ENCODE measurements at places on chromosomes 4 and X. TPM values are rescaled to one million over a fixed set of nuclear protein-coding genes. Genes with fewer than 3 reads are reported as not detected.

DNA sequence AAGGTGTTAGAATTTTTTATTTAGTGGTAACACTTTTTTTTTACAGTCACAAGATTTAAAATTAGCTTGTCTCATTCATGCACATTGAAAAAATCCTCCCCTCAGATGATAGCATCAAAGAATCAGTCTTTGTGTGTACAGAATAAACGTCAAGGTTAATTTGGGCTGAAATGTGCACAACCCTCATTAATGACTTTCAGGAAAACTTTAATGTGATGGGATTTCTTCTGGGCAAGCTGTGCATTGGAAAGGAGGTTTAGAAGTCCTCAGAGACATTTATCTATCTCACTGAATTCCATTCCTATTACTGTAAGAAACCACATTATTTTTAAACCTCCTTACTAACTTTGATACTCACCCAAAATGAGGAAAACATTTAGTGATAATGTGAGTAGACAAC is 88.2 kb upstream of the TECRL start:
- no peak for DNase-seq

- peak; percentile 66 for DNase-seq
Measured at GRCh38 chr4:142126890-142127497, 490.6 kb downstream of the IL15 start.

DNA sequence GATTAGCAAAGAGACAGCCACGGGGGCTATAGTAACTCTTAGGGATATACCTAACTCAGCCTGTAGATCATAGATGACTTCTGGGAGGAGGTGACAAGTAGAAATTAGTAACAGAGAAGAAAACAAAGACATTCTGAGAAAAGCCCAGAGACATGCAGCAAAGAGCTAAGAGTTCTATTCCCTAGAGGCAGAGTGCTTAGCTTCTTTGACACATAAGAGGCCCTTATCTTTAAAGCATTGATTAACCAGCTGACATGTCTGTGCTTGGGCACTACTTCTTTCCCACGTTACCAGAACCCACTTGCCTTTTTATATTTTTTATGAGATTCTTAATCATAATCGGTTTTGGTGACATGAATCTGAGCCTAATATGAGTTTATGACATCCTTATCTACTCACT is 179.5 kb downstream of the GABRB1 start:
- no peak for DNase-seq

DNA sequence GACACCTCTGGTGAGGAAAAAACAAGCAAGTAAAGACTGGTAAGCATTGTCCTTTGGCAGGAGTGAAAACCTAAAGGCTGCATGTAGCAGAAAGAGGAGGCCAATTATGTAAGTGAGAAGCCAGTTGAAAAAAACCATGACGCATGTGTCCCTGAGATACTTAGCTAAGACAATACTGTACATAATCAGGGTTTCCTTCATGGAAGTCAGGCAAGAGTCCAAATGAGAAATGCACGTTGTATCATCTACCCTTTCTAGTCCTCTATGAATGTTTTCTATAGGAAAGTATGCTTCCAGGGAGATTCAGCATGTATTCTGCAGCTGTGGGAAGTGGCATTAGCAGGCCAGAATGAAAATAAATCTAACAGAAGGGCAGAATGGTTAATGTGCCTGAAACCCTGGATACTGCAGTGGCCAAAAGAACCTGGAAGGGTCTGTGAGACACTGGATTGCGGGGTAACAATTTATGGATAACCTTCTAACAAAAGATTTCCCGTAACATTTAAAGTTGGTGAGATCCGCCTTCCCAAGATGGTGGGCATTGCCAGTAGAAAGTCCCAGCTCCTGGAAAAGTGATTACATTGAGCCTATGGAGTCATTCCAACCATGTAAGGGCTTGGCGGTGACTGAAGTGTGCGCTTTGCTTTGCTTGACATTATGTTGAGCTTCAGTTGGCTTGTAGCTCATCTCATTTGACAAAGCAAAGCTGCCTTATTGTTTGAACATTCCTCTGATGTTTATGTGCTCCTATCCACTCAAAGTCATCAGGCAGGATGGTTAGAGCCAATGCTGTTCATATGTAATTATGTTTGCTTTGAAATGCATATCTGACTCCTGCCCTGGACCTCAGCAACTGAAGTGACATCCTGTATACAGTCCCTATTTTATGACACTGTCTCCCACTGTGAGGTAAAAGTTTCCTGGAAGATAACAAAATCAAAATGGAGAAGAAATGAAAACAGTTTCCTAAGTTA is 200.4 kb downstream of the ARHGAP24 start:
- no peak for DNase-seq

DNA sequence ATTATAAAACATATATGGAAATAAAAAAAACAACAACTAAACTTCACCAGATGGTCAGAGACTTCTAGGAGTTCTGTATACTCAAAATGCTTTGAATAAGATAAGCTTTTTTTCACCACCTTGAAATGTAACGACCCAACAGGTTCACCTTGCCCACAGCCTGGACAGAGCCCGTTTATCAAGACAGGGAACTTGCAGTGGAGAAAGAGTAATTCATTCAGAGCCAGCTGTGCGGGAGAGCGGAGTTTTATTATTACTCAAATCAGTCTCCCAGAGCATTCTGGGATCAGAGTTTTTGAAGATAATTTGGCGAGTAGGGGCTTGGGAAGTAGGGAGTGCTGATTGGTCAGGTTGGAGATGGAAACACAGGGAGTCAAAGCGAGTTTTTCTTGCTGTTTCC is 38.5 kb downstream of the AGA start:
- no peak for DNase-seq

DNA sequence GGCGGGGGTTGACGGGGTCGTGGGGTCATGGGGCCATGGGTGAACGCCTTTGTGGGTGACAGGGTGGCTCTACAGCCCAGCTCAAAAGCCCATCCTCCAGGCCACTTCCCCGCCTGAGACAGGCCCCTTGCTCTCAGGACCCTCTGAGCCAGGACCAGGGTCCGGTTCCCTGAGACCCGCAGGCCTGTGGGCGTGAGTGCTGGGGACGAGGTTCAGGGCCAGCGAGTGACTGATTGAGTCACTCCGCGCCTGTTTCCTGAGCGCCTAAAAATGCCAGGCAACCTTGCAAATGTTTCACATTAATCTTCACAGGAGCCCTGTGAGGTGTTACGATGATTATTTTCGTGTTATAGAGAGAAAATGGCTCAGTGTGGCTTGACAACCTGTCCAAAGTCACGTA is 97.8 kb downstream of the ZNF674 start:
- peak; percentile 8 for DNase-seq

Gene FBXO8
- 30.6 TPM for total RNA-seq

- DNase-seq, result no peak
Measured at GRCh38 chr4:8063974-8064563, 94.5 kb downstream of the ABLIM2 start.

DNA sequence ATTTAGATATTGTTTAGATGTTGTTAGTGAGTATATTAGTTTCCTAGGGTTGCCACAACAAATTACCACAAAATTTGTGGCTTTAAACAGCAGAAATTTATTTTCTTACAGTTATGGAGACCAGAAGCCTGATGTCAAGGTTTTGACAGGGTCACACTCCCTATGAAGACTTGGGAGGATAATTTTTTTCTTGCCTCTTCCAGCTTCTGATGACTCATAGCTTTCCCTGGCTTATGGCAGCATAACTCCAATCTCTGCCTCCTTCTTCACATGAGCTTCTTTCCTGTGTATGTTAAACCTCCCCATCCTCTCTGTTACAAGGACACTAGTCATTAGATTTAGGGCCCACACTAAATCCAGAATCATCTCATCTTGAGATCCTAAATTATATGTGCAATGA is 20.9 kb upstream of the RAB40A start:
- peak; percentile 26 for DNase-seq

Gene ARMCX1
- not detected for total RNA-seq

DNA sequence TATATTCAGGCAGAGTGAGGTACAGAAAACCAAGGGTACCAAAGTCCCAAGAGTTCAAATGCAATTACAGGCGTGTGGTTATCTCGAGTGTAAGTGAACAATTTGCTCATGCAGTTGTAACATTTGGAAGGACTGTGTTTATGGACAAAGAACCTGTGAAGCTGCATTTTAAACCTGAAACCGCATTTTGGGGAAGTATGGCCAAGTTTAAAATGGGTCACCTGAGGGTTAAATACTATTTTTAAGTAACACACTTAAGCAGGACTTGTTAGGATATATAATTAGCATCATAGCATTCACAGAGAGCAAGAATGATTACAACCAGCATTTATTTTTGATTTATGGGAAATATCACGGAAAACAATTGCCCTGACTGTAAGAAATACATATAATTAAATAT is 79.1 kb upstream of the LCORL start:
- DNase-seq, result no peak

- peak; percentile 11 for DNase-seq
Measured at GRCh38 chr4:186104114-186104889, at the start of gene FAM149A. Gene FAM149A (plus strand): TSS chr4:186104704.

Gene SORCS2
- not detected for total RNA-seq

- no peak for DNase-seq
Measured at GRCh38 chr4:160044693-160045092, 941.8 kb downstream of the RAPGEF2 start.

Gene PPP1R2C
- total RNA-seq, result not detected

GRCh38 chr4:172124656-172125308 is 311.6 kb downstream of the GALNTL6 start:
- no peak for DNase-seq

DNA sequence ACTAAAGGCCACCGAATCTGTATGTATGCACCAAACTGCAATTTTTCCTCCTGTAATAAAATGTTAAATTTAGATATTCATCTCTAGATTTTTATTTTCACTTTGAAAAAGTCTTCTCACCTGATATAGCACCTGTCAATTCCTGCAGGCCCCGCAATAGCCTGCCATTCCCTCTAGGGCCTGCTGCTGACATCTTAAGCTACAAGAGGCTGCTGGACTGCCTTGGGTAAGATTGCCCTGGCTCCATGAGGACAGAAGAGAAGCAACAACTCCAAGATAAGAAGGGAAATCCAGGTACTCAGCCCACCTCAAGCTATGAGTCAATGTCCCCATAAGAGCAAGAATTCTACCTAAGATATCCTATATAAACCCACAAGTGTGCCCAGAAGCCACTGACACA is 230.2 kb upstream of the AGTR2 start:
- peak; percentile 6 for DNase-seq

Gene SHOX
- not detected for total RNA-seq

DNA sequence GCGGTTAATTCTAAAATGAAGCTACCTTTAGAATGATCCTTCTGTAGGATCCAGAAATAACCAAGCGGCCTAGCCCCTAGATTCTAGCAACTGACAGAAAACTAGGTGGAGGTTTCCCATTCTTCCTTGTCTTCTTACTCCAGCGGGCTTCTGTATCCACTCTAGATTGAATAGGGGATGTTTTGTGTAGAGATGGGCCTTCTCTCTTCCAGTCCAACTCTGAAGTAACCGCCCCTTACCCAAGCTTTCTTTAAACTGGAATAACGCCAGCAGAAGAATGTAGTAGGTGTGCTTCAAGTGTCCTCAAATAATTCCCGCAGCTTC is 386 bp upstream of the TMEM184C start:
- DNase-seq, result no peak

GRCh38 chr4:11408233-11408967 is 20.3 kb downstream of the HS3ST1 start:
- no peak for DNase-seq

DNA sequence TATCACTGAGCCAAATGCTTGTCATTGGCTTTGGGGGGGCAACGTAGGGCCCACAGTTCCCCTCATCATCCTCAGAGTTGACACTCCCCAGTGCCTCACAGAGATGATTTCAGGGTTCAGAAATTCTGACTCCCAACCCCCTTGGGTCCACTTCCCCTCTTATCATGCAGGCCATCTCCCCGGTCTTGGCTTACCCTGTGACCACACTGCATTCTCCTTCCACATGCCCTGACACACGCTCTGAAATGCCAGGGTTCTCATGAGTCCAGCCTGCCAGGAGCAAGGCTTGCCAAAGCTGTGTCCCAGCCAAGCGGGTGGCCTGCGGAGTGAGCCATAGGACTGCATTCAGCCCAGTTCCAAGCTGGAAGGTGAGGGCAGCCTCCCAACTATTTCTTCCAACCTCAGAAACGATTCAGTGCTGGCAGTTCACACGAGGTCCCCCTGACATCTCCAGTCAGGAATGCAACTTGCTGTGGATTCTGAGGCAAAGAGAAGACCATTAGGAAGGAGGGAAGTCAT is 101.2 kb downstream of the SMIM20 start:
- DNase-seq, result no peak

DNA sequence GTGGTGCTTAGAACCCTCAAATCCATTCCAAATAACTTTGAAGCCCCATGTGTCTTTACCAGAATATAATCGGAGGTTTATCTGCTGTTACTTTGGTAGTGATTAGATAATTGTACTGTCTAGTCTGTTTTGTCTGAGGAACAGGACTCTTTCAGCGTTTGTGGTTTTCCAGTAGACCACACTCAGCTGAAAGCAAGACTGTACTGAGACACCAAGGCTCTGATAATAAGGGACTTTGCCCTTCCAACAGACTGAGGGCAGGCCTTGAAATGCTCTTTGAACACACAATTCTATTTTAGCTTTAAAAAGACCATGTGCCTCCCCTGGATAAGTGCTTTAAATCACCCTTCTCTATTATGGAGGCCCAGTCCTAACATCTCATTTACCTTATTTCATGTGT is 76.1 kb downstream of the KLHL8 start:
- DNase-seq, result no peak

DNA sequence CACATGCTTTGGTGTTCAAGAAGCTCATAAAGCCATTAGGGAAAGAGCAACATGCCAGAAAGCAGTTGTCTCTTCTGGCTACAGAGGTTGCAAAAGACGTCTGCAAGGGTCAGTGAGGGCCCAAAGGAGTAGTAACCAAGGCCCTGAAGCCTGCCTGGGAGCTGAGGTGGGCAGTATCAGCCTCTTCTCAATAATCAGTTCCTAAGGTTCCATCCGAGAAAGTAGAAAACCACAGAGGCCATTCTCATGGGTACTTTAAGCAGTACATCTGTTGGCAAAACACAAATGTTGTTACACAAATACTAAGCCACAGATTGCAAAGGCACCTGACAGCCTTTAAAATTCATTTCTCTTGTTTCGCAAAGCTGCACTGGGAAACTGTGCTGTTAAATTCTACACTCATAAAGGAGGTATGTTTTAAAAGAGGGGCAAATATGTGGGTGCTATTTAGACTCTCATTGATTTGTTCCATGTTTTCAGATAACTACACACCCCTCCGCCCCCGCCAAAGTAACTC is 37.7 kb downstream of the MECP2 start:
- DNase-seq, result no peak

GRCh38 chr4:127685292-127685691 is 44.9 kb upstream of the SLC25A31 start:
- no peak for DNase-seq

GRCh38 chrX:109440475-109440874 is 41.4 kb downstream of the GUCY2F start:
- DNase-seq, result no peak
